ENCODE measurements at places on chromosomes 5 and 9. TPM values are rescaled to one million over a fixed set of nuclear protein-coding genes. Genes with fewer than 3 reads are reported as not detected.

- DNase-seq, result no peak
These were observed 28.7 kb upstream of the F2RL1 start for GRCh38 chr5:76789991-76790581.

The C5orf34 gene
- total RNA-seq, result 22.6 TPM

The SLC22A4 gene
- total RNA-seq, result 4.2 TPM

The PPWD1 gene
- total RNA-seq, result 38.9 TPM

The RASGEF1C gene
- total RNA-seq, result not detected

- DNase-seq, result no peak
These were observed 575.2 kb upstream of the WWC1 start for GRCh38 chr5:167716126-167716775.

The NR6A1 gene
- 13.0 TPM for total RNA-seq

DNA sequence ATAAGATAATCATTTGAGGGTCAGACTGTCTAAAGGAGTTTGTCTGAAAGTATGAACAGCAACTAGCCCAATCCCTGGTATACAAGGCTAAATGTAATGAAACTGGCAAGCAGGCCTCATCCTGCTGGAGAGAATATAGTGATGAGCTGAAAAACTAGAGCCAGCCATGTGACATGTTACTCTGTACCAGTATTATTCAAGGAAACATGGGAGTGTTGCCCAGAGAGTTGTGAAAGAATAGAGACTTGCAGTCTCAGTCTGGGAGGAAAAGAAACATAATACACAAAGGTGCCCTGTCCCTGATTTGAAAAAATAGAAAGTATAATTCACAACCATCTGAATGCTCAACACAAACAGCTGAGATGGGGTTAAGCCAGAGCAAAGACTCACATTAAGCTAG is 37.9 kb upstream of the HTR1A start:
- DNase-seq, result no peak

DNA sequence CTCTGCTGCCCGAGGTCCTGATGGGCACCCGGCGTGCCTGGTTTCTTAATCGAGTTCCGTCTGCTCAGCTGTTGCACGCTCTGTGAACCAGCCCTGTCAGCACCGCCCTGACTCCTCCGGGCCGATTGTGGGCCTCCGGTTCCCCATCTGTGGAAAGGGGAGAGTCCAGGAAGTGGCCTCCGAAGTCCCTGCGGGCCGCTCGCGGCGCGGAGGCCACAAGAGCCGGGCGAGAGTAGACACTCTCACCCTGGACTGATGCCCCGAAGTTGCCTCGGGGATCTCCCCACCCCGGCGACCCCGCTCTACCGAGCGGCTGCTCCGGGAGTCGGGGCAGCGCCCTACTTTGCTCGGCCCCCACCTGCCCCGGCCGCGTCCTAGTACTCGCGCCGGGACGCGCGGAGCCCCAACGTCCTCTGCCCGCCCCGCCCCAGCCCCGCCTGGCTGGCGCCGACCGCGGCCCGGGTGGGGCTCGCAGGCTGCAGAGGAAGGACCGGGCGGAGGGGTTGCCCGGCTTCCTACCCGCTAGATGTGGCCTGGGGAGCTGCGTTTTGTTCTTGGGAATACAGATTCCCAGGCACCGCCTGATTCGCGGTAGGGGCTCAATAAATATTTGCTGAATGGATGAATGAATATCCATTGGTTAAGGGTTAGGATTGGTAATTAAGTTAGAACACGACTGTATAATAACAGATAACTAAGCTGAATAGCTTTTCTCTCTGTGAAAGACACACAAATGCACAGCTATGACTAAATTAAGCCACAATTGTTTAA is 935 bp upstream of the ZNF367 start:
- DNase-seq, result peak; percentile 45

DNA sequence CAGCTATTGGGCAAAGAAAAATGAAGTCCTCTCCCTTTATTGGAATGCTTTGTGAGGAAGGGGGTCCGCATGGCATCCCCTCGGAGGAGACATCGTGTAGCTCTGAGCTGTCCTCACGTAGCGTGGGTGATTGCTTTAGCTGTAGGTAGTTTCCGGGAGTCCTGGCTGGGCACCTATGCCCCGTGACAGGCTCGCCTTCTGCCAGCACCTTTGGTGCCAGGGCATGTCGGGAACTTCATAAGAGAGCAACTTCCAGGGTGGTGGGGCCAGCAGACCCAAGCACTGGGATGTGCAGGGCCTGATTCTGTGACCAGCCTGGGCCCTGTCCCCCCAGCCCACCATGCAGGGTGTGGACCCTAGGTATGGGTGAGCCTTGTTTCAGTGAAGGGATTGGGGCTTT is 64.0 kb downstream of the WNK2 start:
- no peak for DNase-seq

The FOXI1 gene
- not detected for total RNA-seq

The GLRA1 gene
- not detected for total RNA-seq

GRCh38 chr5:44294516-44294915 is 94.7 kb downstream of the FGF10 start:
- no peak for DNase-seq

DNA sequence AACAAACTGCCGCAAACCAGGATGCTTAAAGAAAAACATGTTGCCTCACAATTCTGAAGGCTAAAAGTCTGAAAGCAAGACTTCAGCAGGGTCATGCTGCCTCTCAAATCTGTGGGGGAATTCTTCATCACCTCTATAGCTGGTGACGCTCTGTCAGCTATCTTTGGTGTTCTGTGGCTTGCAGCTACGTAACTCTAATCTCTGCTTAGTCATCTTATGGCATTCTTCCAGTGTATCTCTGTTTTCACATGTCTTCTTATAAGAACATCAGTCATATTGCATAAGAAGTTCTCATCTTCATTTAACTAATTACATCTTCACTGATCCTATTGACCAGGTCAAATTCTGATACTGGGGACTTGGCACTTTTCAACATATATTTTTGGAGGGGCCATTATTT is 243.0 kb downstream of the CDH10 start:
- no peak for DNase-seq

GRCh38 chr5:68093455-68094159 is 121.9 kb upstream of the PIK3R1 start:
- DNase-seq, result no peak

The TXNDC8 gene
- not detected for total RNA-seq

GRCh38 chr9:77679088-77679487 is 31.0 kb upstream of the GNA14 start:
- no peak for DNase-seq

DNA sequence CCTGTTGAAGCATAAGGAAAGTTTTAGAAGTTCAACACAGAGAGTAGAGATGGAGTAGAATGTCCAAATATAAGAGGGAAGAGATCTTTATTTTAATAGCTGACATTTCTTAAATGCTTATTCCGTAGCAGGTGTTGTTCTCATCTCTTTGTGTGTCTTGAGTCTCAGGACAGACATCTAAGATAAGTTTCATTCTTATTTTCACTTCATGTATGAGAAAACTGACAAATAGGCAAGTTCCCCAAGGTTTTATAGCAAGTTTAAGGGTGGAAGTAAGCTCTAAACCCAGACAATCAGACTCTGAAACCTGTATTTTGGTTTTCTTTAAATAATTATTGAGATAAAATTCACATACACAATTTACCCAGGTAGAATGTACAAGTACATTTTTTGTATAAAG is 228.4 kb upstream of the PPP1R2B start:
- DNase-seq, result no peak

GRCh38 chr5:89712134-89712700 is 697.3 kb downstream of the CETN3 start:
- no peak for DNase-seq

The CSF1R gene
- total RNA-seq, result 0.72 TPM

- no peak for DNase-seq
These were observed 21.2 kb upstream of the SARDH start for GRCh38 chr9:133759146-133759900.

GRCh38 chr9:14752271-14752670 is 29.7 kb upstream of the CER1 start:
- DNase-seq, result no peak

DNA sequence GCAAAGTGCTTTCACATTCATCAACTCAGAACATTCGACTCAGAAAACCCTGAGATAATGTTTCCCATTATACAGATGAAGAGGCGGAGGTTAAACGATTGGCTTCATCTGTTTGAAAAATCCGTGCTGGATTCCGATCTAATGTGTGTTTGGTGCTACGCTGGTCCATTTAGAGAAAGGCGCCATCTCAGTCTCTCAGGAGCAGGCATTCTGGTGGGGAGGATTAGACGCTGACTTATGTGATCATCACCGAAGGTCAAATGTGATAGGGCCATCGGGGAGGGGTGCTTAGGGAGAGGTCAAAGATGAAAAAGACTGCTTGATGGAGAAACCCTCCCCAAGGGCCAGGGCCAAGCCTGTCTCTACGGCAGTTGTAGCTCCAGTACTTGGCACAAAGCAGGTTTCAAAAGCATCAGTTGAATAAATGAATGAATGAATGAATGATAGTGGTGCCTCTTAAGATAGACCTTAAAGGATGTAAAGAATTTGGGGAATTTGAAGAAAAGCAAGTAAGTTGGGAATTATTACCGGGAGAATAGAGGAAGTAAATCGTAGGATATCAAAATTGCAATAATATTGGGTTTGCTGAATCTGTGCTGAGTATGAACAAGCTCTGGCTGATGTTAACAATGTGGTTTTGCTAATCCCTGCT is 160.6 kb upstream of the SHB start:
- no peak for DNase-seq

GRCh38 chr9:122350577-122351355 is 20.1 kb upstream of the PTGS1 start:
- peak; percentile 82 for DNase-seq

The NAIF1 gene
- 16.1 TPM for total RNA-seq

The IL6ST gene
- total RNA-seq, result 60.2 TPM

The JAKMIP2 gene
- total RNA-seq, result not detected

GRCh38 chr5:156552855-156553358 is 225.9 kb downstream of the SGCD start:
- DNase-seq, result no peak
